ENCODE measurements at places on chromosomes 7 and 10. TPM values are rescaled to one million over a fixed set of nuclear protein-coding genes. Genes with fewer than 3 reads are reported as not detected.

GJD4 gene
- not detected for total RNA-seq

PNLIP gene
- total RNA-seq, result not detected

RADIL gene
- 2.3 TPM for total RNA-seq

PNLIPRP3 gene
- not detected for total RNA-seq

RNF133 gene
- not detected for total RNA-seq

BMS1 gene
- 23.8 TPM for total RNA-seq

PALD1 gene
- total RNA-seq, result 8.5 TPM

CDK1 gene
- 91.7 TPM for total RNA-seq

LIPJ gene
- total RNA-seq, result not detected

WEE2 gene
- total RNA-seq, result not detected

STOX1 gene
- total RNA-seq, result 1.1 TPM

EFCAB10 gene
- 2.9 TPM for total RNA-seq

All from A549 treated with ZK216348 at 1 μM for 4 hours (cell line).